ENCODE measurements at places on chromosomes 16 and 17.

GRCh38 chr17:15981208-15981607, 18.3 kb downstream of the ZSWIM7 start:
- H3K27ac ChIP-seq: no peak overlapping the region
- peaks cover 48% of the 10 kb centered on the region for H3K36me3 ChIP-seq
- H3K27me3 ChIP-seq: no peaks in the 10 kb centered on the region
- no peak for DNase-seq
- no peaks in the 10 kb centered on the region for H3K4me1 ChIP-seq

- no peak overlapping the region for H3K27ac ChIP-seq
- H3K4me3 ChIP-seq: no peak overlapping the region
- H3K36me3 ChIP-seq: peaks cover 9% of the 10 kb centered on the region
- no peak for DNase-seq
- H3K4me1 ChIP-seq: no peaks in the 10 kb centered on the region
- H3K27me3 ChIP-seq: no peaks in the 10 kb centered on the region
Observed at GRCh38 chr16:67770346-67770991, 35.9 kb downstream of the RANBP10 start.

DNA sequence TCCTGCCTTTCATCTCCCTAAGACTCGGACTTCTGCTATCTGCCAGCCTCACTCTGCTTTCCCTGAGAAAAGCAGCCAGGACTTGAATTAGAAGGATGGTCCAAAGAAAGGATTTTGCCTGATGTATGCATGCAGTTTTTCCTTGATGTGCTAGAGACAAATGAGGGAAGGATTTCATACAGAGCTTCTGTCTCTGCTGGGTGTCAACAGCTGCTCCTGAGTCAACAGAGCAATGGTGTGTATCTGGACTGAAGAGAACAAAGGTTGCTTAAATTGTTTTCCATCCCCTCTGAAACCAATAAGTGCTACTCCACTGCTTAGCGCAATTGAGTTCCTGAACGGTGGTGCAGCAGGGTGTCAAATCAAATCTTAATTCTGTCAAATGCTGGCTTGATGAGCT, 680.6 kb upstream of the C16orf82 start:
- DNase-seq: no peak
- H3K4me1 ChIP-seq: no peaks in the 10 kb centered on the region
- H3K36me3 ChIP-seq: no peaks in the 10 kb centered on the region
- no peaks in the 10 kb centered on the region for H3K27me3 ChIP-seq
- H3K27ac ChIP-seq: no peak overlapping the region

DNA sequence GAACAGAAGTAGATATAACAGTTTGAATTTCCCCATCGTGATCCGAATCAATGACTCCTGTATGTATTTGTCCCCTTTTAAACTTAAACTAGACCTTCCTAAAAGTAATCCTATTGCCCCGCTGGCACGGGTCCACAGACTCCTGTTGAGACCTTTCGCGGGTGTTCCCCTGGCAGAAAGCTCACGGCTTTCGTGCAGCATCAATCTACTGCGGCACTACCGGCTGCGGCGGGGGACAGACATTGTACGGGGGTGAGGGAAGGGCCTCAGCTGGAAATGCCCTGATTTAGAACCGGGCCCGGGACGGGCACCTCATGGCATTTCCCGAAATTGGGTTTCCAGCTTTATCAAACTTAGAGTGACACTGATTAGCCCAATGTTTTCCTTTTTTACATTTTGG, 14.6 kb downstream of the IL32 start:
- H3K4me3 ChIP-seq: no peak overlapping the region
- DNase-seq: no peak
- no peaks in the 10 kb centered on the region for H3K36me3 ChIP-seq
- peaks cover 48% of the 10 kb centered on the region for H3K4me1 ChIP-seq

DNA sequence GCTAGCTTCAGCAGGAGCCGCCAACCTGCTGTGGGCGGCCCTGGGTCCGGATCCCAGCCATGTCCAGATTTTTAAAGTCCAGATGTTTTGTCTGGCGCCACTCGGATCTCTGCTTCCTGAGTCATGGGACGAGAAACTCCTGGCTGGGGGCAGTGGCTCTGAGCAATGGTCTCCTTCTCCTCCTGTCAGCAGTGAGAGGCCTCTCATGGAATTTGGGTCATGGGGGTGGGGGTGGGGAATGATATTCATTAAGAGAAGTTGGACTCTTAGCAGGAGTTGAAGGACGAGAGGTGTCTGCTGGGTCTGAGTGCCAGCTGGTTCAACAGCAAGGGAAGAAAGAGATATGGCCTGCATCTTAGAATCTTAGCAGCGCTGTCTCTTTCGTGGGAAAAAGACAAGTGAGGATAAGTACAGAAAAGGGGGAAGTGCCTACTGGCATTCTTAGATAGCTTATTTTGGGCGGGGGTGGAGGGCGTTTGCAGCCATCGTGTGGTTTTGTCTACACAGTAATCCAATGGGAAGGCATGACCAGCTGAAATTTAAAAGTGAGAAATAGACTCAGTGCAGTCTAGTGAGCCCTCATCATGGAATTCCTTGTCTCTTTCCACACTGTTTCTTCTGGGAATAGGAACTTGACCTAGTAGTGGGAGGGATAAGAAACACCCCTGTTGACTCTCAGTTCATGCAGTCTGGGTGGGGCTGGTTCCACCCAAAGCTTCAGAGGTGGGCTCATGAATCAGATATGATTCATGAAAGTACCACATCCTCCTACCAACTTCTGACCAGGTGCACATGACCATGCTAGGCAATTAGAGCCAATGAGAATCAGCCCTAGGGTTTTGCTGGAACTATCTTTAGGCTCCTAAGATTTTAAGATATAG, 80.5 kb downstream of the MYH13 start:
- no peaks in the 10 kb centered on the region for H3K36me3 ChIP-seq
- no peak for DNase-seq
- H3K4me1 ChIP-seq: no peaks in the 10 kb centered on the region
- H3K4me3 ChIP-seq: no peak overlapping the region

DNA sequence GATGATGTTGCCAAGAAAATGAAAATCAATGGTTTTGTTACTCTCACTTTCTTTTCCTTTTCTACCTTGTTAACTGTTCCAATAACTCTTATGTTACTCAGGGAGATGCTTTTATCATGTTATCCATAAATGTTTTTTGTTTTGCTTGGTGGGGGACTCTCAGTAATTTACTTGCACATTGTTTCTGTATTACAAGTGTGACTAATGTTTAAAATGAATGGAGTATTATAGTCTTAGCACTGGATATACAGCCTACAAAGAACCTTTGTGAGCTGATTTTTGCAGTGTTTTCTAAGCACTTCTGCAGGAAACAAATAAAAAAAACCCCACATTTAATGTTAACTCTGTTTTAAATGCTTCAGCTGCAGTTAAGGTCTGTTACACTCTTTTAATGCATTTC, 12.1 kb downstream of the VMP1 start:
- no peak overlapping the region for H3K27ac ChIP-seq
- H3K27me3 ChIP-seq: no peaks in the 10 kb centered on the region
- no peaks in the 10 kb centered on the region for H3K4me1 ChIP-seq
- DNase-seq: no peak
- H3K4me3 ChIP-seq: no peak overlapping the region

DNA sequence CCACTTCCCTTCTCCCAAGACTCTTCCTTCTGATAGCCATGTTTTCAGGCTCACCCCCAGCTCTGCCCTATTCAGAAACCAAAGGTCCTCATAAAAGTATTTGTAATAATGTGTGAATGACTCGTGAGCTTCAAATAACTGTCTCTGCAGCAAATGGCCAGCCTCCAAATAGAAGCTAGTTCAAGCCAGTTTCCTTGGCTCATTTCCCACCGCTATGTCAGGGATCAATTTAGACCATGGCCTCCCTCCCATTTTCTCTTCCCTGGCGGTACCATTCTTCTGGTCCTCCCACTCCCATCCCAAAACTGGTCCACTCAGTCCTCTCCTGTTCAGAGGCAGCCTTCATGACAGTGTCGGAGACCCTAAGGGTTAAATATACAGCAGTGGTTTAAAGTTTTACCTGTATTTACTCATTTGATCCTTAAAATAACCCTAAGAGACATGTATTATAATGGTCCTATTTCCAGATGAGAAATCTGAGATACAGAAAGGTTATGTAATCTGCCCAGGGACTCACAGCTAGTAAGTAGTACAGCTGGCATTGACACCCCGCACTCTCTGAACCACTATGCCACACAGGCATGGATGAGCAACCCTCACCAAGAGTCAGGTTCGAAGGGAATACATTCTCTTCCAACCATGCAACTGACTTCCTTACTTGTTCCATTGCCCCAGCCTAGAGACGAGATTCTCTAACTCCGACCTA, 42.9 kb downstream of the GAS7 start:
- DNase-seq: no peak
- no peak overlapping the region for H3K4me3 ChIP-seq
- no peaks in the 10 kb centered on the region for H3K27me3 ChIP-seq
- H3K36me3 ChIP-seq: no peaks in the 10 kb centered on the region
- H3K4me1 ChIP-seq: no peaks in the 10 kb centered on the region

Measured in effector memory CD4-positive, alpha-beta T cell (primary cell).